Thymus (tissue), 14 donors: ENCODE measurements at places on chromosomes 7 and 10. TPM values are rescaled to one million over a fixed set of nuclear protein-coding genes. Genes with fewer than 3 reads are reported as not detected.

DNA sequence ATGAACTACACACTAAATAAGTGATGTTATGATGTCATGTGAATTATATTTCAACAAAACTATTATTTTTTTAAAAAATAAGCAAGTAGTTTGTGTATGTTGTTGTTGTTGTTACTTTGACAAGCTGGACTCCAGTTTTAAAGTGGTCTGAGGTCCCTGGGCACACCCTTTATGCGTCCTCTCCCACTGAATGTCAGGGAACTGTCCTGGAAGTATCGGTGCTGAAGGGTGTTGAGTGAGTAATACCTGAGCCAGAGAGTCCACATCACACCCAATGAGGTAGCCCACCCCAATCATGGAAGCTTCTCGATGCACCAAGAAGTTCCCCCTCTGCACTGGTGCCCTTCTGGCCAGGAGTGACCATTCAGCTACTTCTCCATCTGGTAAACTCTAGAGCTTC is 64.3 kb downstream of the FOXI2 start:
- no peak for DNase-seq

- DNase-seq = no peak
These were observed 221.0 kb upstream of the KLF14 start for GRCh38 chr7:130954918-130955564.

Gene IFIT1B
- polyA plus RNA-seq = 0.07 TPM

DNA sequence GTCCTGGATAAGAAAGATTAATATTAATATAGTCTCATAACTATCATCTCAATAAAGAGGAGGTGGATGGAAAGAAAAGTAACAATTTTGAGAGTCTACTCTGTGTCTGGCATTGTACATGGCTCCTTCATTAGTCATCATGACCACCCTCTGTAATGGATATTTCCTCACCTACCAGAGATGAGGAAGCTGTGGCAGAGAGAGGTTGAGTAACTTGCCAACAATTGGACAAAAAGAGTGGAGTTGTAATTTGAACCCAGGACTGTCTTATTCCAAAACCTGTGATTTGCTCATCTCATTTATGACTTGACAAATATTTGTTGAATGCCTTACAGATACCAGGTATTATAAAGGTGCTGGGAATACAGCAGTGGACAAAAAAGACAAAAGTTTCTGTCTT is 2.1 kb upstream of the IDE start:
- DNase-seq = no peak

Gene ADAMTS14
- polyA plus RNA-seq = 1.2 TPM

Gene BHLHA15
- polyA plus RNA-seq = 0.07 TPM

Gene ASB10
- polyA plus RNA-seq = 0.05 TPM

GRCh38 chr7:106896231-106896630 is 31.1 kb downstream of the PIK3CG start:
- DNase-seq = no peak

DNA sequence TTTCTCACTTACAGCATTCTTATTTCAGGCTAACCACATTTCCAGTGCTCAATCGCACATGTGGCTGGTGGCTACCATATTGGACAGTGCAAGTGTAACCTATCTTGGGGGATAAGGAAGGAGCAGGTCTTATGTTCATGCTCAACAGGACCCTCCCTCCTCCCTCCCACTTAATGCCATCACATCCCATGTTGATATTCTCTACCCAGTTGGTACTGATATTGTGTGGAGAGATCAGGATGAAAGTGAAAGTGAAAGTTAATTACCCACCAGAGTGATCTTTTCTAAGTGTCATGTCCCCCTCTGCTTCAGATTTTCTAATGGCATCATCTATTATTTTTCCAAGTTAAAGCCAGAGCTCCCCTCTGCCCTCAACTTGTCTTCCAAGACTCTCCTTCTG is 91.6 kb downstream of the BMPER start:
- DNase-seq = no peak

Gene CALML3
- 142 TPM for polyA plus RNA-seq

DNA sequence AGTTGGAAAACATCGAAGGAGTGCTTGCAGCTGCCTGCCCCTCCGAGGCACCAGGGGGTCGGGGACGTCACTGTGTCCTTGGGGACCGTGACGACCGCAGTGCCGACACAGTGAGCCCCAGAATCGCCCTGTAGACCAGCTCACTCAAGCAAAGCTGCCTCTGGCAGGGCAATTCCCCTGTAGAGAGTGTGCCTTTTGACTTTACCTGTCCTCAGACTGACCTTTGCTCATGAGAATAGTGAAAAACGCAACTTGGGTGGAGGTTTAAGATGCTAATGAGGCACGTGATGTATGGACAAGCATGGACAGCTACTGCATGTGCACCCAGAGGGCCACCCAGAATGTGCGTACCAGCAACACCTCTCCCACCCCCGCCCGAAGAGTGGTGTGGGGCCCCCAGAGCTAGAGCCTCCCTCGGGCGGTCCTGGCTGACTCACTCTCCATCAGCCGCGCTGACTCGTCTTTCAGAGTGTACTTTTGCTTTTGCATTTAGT is 271.9 kb downstream of the ADARB2 start:
- DNase-seq = no peak

DNA sequence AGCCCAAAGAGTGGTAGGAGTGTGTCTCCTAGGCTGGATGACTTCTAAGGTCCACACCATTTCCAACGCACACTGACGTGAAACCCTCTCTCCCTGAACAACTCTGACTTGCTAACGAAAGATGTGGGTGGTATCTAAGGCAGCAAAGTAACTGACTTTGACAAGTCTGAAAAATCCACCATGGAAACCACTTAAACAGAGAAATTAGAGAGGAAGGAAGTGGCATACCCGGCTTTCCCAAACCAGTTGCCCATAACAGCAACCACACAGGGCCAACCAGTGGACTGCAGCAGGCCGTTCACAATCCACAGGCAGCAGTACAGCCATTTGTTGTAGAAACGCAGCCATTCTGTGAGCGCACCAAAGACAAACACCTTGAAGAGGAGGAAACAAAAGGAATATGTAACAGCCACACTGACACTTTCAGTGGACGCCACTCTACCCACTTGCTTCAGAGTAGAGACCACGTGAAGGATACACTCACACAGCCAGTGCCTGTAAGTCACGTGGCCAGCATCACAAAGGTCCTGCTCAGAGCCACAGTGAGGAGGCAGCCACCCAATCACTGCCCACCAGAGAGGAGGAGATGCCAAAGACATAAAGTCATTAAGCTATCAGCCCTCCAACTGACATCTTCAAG is 39.8 kb downstream of the SLC37A3 start:
- no peak for DNase-seq

- DNase-seq = no peak
These were observed 133.2 kb upstream of the KCNMA1 start for GRCh38 chr10:77770868-77771175.

GRCh38 chr7:16484453-16485158 is 19.1 kb upstream of the SOSTDC1 start:
- DNase-seq = no peak

DNA sequence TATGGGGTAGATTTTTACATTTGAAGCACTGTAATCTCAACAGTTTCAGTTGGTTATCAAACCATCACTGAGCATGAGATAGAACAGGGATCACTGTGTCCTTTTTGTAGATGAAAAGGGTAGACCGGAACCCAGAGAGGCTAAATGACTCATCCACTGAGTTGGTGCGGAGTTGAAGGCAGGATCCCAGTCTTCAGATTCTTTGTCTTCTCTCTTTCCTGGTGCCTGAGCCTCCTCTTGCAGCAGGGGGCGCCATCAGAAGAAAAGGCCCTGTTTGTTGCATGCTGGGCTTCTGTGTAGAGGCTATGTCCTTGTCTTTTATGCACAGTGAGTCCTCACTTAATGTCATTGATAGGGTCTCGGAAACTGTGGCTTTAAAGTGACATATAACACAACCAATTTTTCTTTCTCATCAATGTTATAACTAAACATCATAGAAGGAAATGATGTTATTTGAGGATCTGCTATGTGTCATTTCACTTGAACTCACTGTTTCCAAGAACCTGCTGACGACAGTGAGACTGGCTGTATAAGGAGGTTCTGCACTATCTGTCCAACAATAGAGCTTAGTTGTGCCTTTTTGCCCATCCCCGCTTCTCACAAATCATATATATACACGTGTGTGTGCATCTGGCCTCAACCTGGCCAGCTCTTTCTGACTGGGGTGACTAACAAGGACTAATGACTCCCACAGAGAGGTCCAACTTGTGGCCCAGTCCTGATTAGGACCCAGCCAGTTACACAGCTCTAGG is 14.3 kb downstream of the ZNF282 start:
- DNase-seq = no peak

Gene BTBD16
- polyA plus RNA-seq = 1.2 TPM

Gene WASHC2C
- 27.7 TPM for polyA plus RNA-seq

DNA sequence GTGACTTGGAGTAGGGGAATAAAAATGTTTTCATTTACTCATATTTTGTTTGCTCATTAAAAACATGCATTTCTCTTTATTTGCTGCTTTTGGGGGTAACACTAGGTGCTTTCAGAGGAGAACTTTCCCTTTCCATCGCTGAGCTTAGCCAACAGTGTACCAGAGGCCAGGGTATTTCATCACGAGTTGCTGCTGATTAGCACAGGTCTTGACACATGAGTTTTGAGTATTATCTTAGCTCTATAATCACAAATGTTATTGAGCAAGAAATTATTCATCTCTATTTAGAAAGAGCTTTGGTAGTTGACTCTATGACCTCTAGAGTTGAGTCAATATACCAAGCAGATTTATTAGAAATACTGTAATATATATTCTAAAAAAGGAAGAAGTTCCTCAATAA is 375.9 kb downstream of the NXPH1 start:
- no peak for DNase-seq

DNA sequence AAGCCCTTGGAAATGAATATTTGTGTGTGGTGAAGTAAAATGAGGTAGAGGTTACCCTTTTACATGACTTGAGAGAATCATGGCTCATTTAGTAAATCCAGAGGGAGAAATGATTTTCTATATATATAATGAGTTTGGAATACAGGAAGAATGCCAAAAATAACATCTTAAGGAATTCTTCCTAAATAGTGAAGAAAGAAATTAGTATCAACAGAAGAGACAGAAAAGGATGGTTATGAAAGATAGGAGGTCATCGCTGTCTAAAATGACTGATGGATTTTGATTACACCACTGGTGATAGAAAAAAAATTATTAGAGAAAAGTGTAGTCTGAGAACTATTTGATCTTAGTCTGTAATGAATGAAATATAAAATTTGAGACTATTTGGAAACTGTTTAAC is 283.0 kb downstream of the ADK start:
- no peak for DNase-seq

Gene FAM13C
- polyA plus RNA-seq = 3.7 TPM

DNA sequence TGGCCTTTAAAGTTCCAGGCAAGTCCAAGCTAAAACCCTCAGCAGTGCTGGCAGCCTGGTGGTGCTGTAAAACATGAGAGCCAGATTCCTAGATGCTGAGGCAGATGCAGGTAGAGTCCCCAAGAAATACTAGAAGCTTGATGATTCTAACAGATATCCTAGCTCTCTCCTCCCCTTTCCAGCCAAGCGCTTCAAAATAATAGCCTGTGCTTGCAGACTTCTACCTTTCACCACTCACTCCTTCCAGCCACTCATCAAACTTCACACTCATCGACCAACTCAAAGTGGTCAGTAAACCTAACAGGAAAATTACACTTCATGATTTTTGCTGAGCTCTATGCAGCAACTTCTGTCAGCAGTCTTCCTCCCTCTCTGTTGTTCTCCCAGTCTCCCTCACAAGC is 50.2 kb downstream of the LMBR1 start:
- DNase-seq = no peak

Gene AFAP1L2
- 21.3 TPM for polyA plus RNA-seq

Gene WASHC2A
- polyA plus RNA-seq = 32.2 TPM

DNA sequence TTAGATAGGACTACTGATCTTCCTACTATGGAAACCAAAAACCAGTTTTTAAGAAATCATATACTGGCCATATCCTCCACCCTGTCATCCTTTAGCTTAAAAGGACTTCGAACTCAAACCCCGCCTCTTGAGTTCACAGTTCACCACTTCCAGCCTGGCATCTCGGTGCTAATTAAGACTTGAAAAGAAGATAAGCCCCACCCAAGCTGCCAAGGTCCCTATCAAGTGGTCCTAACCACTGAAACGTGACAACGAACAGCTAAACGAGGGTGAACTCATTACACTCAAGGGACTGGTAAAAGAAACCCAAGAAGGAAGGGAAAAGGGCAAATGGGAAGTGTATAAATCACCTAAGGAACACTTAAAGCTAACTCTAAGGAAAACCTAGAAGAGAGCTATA is 16.1 kb downstream of the COL17A1 start:
- DNase-seq = no peak

DNA sequence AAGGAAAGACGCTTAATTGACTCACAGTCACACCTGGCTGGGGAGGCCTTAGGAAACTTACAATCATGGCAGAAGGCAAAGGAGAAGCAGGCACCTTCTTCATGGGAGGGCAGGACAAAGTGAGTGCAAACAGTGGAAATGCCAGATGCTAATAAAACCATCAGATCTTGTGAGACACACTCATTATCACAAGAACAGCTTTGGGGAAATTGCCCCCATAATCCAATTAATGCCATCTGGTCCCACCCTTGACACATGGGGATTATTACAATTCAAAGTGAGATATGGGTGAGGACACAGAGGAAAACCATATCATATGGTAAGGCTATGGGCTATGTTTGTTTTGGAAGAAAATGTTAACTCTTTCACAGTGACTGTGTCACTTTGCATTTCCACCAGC is 1272.5 kb upstream of the CELF2 start:
- no peak for DNase-seq

DNA sequence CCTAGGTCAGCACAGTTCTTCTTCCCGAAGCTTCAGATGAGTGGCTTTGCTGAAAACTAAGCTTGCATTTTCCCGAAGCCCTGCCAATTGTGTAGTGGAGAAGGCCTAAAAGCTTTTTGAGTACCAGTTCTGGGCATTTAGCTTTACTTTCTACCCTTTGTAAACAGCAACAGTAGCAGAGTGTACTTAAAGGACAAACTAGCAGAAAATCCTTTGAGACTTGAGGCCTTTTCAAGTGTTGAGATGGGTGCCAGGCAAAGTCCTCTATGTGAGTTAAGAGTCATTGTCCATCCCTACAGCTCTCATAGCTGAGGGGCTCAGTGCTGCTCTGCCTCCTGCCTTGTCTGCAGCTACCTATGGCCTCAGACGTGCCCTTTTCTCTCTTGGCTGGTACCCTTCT is 368.2 kb downstream of the CCSER2 start:
- no peak for DNase-seq

Gene RAMP3
- polyA plus RNA-seq = 23.8 TPM

DNA sequence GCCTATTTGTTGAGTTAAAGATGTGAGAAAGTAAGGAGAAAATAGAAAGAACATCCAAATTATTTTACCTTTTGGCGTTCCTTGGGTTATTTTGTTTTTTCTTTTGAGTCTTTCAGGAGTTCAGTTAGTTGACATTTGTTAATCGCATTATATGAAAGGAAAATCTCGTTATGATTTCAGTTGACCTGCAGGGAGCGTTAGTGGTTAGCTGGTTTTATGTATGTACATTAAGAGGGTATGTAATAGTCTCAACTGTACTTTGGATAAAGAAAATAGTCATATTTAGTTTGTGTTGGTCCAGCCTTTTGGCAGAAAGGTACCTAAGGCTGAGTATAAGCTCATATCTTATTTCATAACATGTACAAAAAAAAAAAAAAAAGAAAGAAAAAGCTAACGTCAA is 4.0 kb downstream of the BMPER start:
- DNase-seq = no peak
